Activated CD4-positive, alpha-beta T cell treated with anti-CD3 and anti-CD28 coated beads for 36 hours (primary cell): ENCODE measurements at places on chromosomes 5 and 9. TPM values are rescaled to one million over a fixed set of nuclear protein-coding genes. Genes with fewer than 3 reads are reported as not detected.
A peak's percentile ranks its signal among the peaks of the same experiment; 100 is the strongest.

DNA sequence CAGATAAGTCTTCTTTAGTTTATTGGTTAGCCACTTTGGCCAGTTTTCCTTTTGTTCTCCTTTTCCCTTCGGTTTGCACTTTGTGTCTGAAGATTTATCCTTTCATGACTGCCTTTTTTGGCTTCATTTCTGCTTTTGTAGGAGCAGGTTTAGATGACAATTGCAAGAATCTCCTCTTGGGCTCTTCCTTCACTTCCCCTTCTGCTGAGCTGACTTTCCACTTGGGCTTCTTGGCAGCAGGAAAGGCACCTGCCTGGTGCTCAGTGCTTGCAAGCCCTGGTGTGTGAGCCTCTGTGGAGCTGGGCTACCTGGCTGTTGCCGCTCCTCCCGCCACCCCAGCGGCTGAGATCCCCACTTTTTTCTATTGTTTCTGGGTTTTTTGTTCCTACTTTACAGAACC, 7.3 kb downstream of the CCDC112 start:
- no peak overlapping the region for H3K4me3 ChIP-seq
- H3K4me1 ChIP-seq, result peaks cover 9% of the 10 kb centered on the region
- no peaks in the 10 kb centered on the region for H3K27me3 ChIP-seq
- no peak for DNase-seq
- H3K27ac ChIP-seq, result no peak overlapping the region
- H3K36me3 ChIP-seq, result peaks cover 2% of the 10 kb centered on the region

GRCh38 chr5:122703203-122703602, 71.7 kb upstream of the SNX2 start:
- H3K27me3 ChIP-seq, result peaks cover 6% of the 10 kb centered on the region
- H3K36me3 ChIP-seq, result no peaks in the 10 kb centered on the region
- no peak overlapping the region for H3K27ac ChIP-seq
- H3K4me3 ChIP-seq, result no peak overlapping the region

- no peaks in the 10 kb centered on the region for H3K4me1 ChIP-seq
- no peaks in the 10 kb centered on the region for H3K27me3 ChIP-seq
- H3K36me3 ChIP-seq, result peaks cover 5% of the 10 kb centered on the region
- no peak overlapping the region for H3K4me3 ChIP-seq
Measured at GRCh38 chr9:97313243-97313642, 5.8 kb downstream of the CCDC180 start.

DNA sequence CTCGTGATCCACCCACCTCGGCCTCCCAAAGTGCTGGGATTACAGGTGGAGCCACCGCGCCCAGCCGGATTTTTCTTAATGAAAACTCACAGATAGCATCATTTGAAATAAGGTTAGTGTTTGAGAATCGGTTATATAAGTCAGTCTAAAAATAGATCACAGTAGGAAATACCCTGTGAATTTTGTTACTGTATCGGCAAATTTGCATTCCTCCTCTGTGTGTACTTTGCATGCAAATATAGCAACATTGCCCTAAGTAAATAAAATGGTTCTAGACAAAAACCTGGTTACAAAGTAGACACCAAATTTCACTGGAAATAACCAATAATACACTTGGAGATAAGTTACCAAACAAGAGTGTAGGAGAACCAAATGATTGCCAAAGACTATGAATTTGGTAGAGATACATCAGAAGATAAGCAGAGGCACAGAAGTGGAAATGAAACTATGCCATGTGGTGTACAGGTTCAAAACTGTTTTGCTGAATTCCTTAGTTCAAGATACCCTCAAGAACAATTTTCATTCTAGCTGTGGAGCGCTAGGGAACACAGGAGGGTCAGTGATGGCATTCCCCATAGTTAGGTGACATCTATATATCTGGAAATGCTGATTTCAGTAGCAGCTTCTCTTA, 58.1 kb downstream of the ICE1 start:
- DNase-seq, result no peak
- H3K27ac ChIP-seq, result peak overlapping the region; percentile 69
- peaks cover 52% of the 10 kb centered on the region for H3K36me3 ChIP-seq

- H3K27ac ChIP-seq, result peak overlapping the region; percentile 62
- H3K36me3 ChIP-seq, result no peaks in the 10 kb centered on the region
- peaks cover 4% of the 10 kb centered on the region for H3K27me3 ChIP-seq
- peak overlapping the region; percentile 29 for H3K4me3 ChIP-seq
- H3K4me1 ChIP-seq, result peaks cover 26% of the 10 kb centered on the region
Measured at GRCh38 chr5:71782771-71783770, 64.0 kb downstream of the CARTPT start.

DNA sequence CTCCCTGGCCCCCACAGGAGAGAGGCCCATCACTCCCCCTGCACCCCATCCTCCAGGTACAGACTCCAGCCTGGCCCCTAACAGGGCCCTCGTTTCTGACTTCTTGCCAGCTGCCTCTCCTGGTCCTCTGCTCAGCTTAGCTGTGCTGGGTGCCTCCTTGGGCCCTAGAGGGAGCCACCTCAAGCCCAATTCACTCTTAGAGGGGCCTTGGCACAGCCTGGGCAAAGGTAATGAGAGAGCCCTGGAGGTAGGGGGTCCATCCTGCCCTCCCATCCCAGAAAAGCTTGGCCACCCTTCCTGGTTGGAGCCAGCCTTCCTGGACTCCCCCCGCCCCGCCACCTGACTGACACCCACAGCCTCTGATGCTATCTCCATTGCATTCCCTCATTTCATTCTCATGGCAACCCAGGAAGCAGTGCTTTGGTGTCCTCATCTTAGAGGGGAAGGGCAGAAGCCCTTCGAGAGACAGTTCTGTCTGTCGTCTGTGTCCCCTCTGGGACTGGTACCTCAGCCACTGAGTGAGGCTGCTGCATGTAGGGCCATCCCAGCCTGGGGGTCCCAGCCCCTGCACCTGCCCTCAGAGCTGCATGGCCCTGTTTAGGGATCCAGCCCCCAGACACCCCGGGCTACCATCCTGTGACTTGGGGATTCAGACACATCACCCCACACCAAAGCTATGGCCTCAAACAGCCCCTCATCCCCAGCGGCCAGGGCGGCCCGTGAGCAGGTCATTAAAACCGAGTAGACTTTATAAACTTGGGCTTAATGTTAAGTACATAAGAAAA, 95.5 kb downstream of the BARX1 start:
- no peaks in the 10 kb centered on the region for H3K36me3 ChIP-seq
- peaks cover 45% of the 10 kb centered on the region for H3K27me3 ChIP-seq
- H3K27ac ChIP-seq, result no peak overlapping the region
- no peaks in the 10 kb centered on the region for H3K4me1 ChIP-seq
- H3K4me3 ChIP-seq, result no peak overlapping the region
- no peak for DNase-seq

DNA sequence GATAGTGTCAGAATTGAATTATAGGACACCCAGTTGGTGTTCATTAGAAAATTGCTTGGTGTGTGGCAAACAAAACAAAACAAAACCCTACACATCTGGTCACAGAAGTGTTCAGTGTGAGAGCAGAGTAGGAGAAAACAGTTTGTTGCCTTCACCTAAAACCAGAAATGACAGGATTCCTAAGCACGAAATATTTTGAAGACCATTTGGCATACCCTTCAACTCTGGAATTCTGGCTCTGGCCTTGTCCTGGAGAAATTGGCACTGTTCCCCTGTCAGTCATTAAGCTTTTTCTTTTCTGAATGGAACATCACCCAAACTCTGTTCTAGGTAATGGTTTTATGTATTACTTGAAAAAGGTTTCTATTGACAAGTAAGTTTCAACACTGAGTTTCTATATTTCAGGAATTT, 110.2 kb upstream of the PCA3 start:
- no peak for DNase-seq
- H3K4me3 ChIP-seq, result no peak overlapping the region
- peaks cover 30% of the 10 kb centered on the region for H3K4me1 ChIP-seq
- no peaks in the 10 kb centered on the region for H3K27me3 ChIP-seq

Gene NUTM2F
- total RNA-seq, result not detected

Gene PCSK1
- total RNA-seq, result not detected

Gene GDA
- total RNA-seq, result not detected

Gene SLC6A19
- total RNA-seq, result not detected
